ENCODE measurements at places on chromosomes 6 and 20.

DNA sequence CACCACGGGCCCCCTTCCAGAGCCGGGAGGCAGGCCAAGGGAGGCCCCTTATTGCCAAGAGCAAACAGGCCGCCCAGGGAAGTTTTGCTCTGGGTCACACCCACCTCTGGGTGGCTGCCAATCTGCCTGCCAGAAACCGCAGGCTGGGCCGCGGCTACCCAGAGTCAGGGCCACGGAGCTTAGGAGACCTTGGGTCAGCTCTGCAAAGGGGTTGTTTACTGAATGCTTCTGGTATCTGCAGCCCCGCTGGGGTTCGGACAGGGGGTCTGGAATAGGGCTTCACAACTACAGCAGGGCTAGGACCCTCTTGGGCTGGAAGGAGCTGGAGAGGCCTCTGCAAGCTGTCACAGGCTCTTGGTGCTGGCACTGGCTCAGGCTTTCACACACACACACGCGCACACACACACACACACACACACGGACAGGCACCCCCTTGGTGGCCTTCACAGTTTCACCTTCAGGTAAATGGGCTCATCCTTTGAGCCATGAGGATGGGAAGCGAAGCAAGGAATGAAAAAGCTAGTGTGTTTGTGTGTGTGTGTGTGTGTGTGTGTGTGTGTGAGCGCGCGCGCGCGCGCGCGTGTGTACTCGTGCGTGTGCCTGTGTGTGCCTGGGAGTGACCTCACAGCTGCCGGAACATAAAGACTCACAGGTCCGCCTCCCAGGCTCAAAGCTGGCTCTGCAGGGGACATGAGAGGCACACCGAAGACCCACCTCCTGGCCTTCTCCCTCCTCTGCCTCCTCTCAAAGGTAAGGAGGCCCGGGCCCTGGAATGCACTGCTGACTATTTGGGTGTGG is at the start of gene CCN5:
Gene CCN5, plus strand, starts transcription at position 669 of the 798 bp plus-strand sequence. Its CDS starts 22 bp downstream, at position 691.
- no peak for DNase-seq

DNA sequence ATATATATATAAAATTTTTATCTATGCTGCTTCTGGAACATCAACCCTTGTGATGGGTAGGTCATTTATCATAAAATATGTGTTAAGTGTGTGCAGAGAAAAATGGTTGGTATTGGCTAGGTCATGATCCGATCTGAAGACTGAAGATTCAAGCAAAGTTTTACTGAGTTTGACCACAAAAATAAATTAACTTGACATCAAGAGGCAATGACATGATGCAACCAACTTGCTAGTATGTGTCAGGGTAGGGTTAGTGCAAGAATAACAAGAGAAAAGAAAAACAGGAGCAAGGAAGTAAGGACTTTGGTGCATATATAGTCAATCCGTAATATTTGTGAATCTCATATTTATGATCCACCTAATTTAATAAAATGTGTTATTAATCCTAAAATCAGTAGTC is 1202.0 kb upstream of the ADGRB3 start:
- no peak for DNase-seq

- DNase-seq = no peak
These were observed 91.2 kb downstream of the RALGAPA2 start for GRCh38 chr20:20621195-20621594.

DNA sequence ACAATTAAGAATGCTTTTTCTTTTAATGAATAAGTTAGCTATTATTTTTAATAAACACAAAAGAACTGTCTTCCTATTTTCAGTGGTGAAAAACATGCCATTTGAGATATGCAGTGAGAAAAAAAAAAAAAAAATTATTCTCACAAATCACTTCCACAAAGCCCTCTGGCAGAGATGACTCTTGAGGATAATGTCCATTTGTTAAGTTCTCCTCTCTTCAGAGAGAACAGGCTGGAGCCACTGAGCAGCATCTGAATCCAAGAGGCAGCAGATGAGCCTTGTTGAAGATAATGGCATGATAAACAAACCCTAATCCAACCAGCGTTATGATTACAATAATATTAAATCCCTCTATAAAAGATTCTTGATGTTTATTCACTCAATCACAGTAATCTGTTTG is 105.0 kb downstream of the PTPRK start:
- DNase-seq = no peak

DNA sequence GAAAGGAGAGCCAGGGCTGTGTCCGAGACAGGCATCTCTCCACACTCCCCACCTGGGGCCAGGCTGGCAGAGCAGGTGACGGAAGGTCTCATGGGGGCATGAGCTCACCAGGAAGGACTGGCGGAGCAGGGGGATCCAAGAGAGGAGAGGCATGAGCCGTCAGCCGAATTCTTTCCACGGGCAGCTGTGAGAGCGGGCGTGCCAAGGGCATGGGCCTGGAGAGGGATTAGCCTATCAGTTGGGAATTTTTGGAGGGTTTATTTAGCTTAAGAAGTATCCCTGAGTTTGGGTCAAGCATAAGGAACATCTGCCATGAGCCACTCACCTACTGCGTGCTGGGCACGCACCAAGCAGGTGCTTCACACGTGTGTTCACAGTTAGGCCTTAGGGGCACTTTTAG is 60.2 kb upstream of the ZNFX1 start:
- DNase-seq = no peak

- no peak for DNase-seq
These were observed 305.5 kb downstream of the QKI start for GRCh38 chr6:163720005-163720404.

- DNase-seq = no peak
These were observed 13.7 kb downstream of the RBCK1 start for GRCh38 chr20:421685-422250.

DNA sequence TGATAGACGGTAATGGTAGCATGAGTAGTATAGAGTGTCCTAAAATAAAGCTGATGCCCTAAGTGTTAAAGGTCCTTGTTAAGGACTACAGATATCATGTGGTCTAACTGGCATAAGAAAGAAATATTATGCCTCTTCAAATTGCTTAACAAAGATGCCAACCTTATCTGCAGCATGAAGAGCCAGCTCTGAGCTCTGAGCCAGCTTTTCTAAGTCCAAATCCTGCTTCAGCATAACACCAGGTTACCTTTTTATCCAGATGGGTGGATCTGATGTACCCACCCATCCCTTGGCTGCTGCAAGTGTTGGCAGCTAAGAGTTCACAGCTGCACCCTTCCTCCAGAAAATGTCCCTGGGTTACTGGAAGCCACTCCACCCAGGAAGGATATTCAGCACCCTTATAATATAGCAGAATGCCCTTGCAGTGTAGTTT is 83.8 kb downstream of the TENT5A start:
- DNase-seq = no peak

DNA sequence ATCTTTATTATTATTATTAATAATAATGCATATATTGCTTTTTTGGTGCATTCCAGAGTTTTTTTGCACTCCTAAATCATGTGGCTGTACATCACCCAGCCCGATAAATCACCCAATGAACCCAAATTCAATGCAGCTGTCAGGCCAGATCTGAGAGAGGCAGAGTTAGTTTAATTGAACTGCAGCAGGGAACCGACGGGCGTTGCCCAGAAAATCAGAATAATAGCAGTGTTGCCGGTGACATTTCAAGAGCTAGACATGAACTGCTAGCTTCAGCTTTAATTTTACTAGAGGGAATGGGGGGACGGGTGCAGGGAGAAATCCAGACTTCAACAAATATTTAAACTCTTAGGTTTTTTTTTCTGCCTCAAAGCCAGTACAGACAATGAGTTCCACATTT is 135.0 kb downstream of the CLIC5 start:
- no peak for DNase-seq

- no peak for DNase-seq
These were observed 45.5 kb downstream of the EIF2S2 start for GRCh38 chr20:34066476-34067090.

- no peak for DNase-seq
These were observed 12.1 kb upstream of the MLN start for GRCh38 chr6:33815854-33816253.

DNA sequence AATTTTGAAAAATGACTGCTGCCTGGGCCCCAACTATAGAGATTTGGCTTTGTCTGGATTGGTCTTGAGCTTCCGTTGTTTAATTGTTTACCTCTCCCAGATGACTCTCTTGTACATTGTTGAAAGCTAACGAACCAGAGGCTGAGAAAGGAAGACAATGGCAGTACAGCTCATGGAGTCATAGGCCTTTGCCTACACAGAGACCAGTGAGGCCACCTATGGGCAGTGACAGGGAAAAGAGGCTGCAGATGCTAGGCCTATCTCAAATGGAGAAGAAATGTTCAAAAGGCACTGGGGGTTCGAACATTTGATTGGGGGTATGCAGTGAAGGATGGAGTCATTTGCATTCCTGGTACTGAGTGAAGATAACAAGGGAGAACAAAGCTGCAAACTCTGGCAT is 29.1 kb downstream of the OPN5 start:
- DNase-seq = no peak

DNA sequence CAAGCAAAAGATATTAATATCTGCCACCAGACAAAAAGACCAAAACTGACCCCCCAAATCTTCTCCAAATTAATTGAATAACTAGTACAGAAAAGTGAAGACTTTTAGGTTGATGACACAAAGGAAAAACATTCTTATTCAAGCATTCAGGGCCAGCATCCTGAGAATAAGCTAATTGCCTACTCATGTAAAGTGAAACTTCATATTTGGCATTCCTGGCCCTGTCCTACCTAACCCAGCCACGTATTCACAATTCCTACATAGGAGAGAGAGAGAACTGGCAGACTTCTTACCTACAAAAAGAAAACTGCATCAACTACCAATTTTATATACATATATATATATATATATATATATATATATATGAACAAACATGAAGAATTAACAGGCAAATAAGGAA is 4.9 kb upstream of the ASCC3 start:
- DNase-seq = no peak

GRCh38 chr6:21615504-21615903 is 22.0 kb downstream of the SOX4 start:
- DNase-seq = no peak

DNA sequence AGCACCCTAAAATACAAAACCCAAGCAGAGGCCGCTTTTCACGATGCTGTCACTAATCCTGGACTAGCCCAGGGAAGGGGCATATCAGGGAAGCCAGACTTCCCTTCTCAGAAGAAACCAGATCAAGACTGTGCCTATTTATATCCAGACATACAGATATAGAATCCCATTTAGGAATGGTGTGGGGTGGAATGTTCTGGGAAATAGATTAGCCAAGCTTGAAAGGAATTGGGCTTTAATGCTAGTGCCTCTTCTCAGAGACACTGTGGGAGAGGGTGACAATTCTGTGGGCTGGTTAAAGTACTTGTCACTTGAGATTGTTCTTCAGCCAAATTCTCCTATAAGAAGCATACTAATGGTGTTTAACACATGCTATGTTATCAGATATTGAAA is 45.5 kb downstream of the SNAP25 start:
- no peak for DNase-seq

DNA sequence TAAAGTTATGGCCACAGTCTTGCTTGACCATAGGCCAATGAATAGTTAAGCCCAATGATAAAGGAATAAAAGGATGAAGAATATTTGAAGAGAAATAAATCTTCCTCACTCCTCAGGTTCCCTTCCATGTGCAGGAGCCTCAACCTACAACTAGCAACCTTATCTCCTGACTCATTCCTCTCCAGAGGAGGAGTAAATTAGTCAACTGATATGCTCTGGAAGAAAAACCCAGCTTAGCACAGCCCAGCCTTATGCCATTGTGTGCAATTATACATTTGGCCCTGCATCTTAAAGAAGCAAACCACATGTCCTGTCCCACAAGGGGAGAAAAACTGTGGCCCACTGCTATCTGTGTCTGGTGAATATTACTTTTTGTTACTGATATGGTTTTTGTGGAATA is 82.1 kb downstream of the PHIP start:
- DNase-seq = no peak

Data from CD4-positive, alpha-beta T cell treated with Interleukin-15 for 4 hours (primary cell).